ENCODE measurements at places on chromosomes 2 and 18. TPM values are rescaled to one million over a fixed set of nuclear protein-coding genes. Genes with fewer than 3 reads are reported as not detected.

SERPINB7 gene
- not detected for polyA plus RNA-seq

TMEM163 gene
- 1.2 TPM for polyA plus RNA-seq

PAX8 gene
- polyA plus RNA-seq = 0.85 TPM

GPR39 gene
- not detected for polyA plus RNA-seq

SS18 gene
- 30.9 TPM for polyA plus RNA-seq

MREG gene
- 2.4 TPM for polyA plus RNA-seq

SCTR gene
- polyA plus RNA-seq = not detected

LDLRAD4 gene
- polyA plus RNA-seq = 5.1 TPM

GCFC2 gene
- 26.9 TPM for polyA plus RNA-seq

ACMSD gene
- polyA plus RNA-seq = not detected

FTCDNL1 gene
- polyA plus RNA-seq = 2.0 TPM

ARID5A gene
- 62.3 TPM for polyA plus RNA-seq

DNER gene
- polyA plus RNA-seq = not detected

GALR1 gene
- polyA plus RNA-seq = not detected

MAB21L4 gene
- not detected for polyA plus RNA-seq

UGT1A4 gene
- polyA plus RNA-seq = not detected

HOXD12 gene
- not detected for polyA plus RNA-seq

TMEM169 gene
- polyA plus RNA-seq = 0.53 TPM

RESP18 gene
- not detected for polyA plus RNA-seq

MEP1B gene
- 0.35 TPM for polyA plus RNA-seq

STK17B gene
- polyA plus RNA-seq = 71.9 TPM

UGT1A1 gene
- polyA plus RNA-seq = not detected

SRBD1 gene
- 9.9 TPM for polyA plus RNA-seq

STON1 gene
- polyA plus RNA-seq = 0.06 TPM

TMEFF2 gene
- not detected for polyA plus RNA-seq

HADHA gene
- polyA plus RNA-seq = 125 TPM

LYPD6B gene
- 7.8 TPM for polyA plus RNA-seq

SOS1 gene
- polyA plus RNA-seq = 13.7 TPM

COLEC11 gene
- not detected for polyA plus RNA-seq

IL1F10 gene
- polyA plus RNA-seq = not detected

AOX1 gene
- not detected for polyA plus RNA-seq

UPP2 gene
- not detected for polyA plus RNA-seq

RUFY4 gene
- polyA plus RNA-seq = 0.25 TPM

TRIM54 gene
- not detected for polyA plus RNA-seq

LONRF2 gene
- polyA plus RNA-seq = not detected

HADHB gene
- 104 TPM for polyA plus RNA-seq

HES6 gene
- polyA plus RNA-seq = 3.3 TPM

HMSD gene
- not detected for polyA plus RNA-seq

PLGLB1 gene
- 1.5 TPM for polyA plus RNA-seq

ADD2 gene
- polyA plus RNA-seq = 17.3 TPM

ERCC3 gene
- polyA plus RNA-seq = 24.7 TPM

ZBTB7C gene
- not detected for polyA plus RNA-seq

MSH2 gene
- polyA plus RNA-seq = 18.5 TPM

SCN9A gene
- not detected for polyA plus RNA-seq

CCNT2 gene
- 23.2 TPM for polyA plus RNA-seq

TFPI gene
- polyA plus RNA-seq = 0.09 TPM

CDKL4 gene
- polyA plus RNA-seq = not detected

TNFAIP6 gene
- not detected for polyA plus RNA-seq

ANO7 gene
- not detected for polyA plus RNA-seq

STAM2 gene
- polyA plus RNA-seq = 5.3 TPM

ADAM17 gene
- 15.9 TPM for polyA plus RNA-seq

PTPRM gene
- polyA plus RNA-seq = 0.61 TPM
